ENCODE measurements at places on chromosomes 1 and 21.

DNA sequence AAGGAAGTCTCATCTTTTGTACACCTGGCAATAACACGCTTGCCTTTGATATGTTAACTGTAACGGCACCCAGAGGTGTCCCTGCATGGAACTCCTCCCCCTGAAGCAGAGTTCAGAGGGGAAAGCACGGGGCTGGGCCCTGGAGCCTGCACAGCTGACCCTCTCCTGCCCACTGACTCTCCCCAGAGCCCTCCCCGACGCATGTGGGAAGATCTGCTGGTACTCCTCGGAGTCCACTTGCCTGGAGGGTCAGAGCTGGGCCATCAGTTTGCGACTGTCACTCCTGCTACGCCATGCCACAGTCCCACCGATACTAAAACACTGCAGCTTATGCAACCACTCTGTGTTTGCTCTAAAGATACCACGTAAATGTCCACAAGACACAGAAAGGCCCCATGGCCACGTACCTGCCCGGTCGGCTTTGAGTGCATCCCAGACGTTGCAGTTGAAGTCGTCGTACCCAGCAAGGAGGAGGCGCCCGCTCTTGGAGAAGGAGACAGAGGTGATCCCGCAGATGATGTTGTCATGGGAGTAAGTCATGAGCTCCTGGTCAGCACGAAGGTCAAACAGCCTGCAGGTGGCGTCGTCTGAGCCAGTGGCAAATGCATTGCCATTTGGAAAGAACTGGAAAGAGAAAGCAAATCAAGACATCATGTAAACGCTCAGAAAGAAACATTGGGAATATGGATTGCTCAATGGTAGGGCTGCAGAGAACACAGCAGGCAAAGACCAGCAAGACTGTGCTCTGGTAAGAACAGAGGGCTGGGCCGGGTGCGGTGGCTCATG, 10.6 kb upstream of the NADK start:
- peak; percentile 15 for DNase-seq

DNA sequence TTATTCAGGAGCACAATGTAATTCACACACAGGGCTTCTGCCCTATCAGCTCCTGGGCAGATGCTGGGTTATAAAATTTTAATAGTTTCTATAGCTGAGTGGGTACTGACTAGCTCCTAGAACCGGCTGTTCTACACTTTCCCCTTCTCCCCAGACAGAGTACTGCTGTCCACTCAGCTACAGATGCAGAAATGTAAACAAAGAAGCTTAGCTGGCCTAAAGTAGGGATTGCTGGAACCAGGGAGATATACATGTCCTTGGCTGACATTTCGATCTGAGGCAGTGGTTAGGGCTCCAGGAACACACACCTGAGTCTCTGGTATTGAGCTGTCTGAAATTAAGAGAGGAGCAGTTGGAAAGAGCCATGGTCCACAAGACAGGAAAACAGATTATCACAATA, 211.5 kb upstream of the USP24 start:
- DNase-seq, result no peak

DNA sequence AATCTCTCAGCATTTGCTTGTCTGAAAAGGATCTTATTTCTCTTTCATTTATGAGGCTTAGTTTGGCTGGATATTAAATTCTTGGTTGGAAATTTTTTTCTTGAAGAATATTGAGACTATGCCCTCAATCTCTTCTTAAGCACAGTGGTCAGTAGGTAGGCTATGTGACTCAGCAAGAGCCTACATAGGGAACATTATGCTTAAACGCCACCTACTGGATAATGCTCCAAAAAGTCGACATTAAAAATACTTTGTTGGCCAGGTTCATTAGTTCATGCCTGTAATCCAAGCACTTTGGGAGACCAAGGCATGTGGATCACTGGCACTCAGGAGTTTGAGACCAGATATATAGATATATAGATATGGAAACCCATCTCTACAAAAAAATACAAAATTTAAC, 678.0 kb upstream of the USP24 start:
- no peak for DNase-seq

DNA sequence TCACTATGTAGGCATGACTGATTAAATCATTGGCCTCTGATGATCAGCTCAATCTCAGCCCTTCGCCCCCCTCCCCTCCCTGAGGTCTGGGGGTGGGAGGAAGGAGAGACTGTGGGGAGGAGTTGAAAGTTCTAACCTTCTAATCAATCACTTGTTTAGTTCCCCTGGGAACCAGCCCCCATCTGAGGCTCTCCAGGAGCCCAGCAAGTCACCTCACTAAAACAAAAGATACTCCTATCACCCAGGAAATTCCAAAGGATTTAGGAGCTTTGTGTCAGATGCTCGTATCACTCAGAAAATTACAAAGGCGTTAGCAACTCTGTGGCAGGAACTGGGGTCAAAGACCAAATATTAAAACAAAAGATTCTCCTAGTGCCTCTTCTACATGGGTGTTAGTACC, 21.6 kb downstream of the SYF2 start:
- DNase-seq, result no peak

GRCh38 chr1:60430375-60430774, 356.8 kb upstream of the C1orf87 start:
- no peak for DNase-seq

- no peak for DNase-seq
Measured at GRCh38 chr1:72932025-72932424, 649.7 kb upstream of the NEGR1 start.

All from CD4-positive, alpha-beta T cell treated with Interleukin-17A for 1 hour (primary cell).